Gastrocnemius medialis (tissue), 4 donors: ENCODE measurements at places on chromosomes 1 and 21.

DNA sequence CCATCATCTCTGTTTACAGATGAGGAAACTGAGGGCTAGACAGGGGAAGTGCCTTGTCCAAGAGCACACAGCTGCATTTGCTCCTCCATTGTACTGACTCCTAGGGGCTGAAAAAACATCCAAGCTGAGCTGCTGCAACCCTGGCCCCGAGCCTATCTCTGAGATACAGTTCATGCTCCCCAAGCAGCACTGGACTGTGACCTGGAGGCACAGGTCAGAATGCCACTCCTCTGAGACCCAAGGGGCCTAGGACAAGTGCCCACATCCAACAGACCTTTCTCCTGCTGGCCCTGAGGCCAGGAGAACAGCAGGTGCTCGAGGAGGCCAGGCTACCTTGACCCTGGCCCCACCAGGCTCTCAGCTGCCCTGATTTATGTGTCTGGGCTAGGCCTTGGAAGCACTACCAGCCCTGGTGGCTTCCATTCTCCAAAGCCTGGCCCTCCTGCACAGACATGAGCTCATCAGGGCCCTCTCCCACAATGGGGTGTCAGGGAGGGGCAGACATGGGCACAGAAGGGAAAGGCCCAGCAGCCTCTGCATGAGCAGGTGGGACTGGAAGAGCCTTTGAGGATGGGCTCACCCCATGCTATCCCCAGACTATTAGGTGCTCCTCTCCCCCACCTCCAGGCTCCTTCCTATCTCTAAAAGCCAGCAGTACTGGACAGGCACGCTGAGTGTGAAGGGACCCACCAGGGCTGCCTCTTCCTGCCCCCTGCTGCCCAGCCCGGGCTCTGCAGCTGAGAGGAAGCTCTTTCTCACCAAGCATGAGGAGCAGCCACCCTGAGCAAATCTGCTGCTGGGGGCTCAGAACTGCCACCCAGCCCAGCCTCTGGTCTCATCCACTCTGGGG, 18.8 kb downstream of the ADGRB2 start:
- H3K4me1 ChIP-seq = peaks cover 1% of the 10 kb centered on the region
- H3K36me3 ChIP-seq = no peaks in the 10 kb centered on the region
- H3K27ac ChIP-seq = no peak overlapping the region
- H3K4me3 ChIP-seq = no peak overlapping the region
- DNase-seq = peak; percentile 29
- H3K27me3 ChIP-seq = no peaks in the 10 kb centered on the region

GRCh38 chr1:235632506-235633401, 16.8 kb downstream of the GNG4 start:
- no peaks in the 10 kb centered on the region for H3K27me3 ChIP-seq
- H3K4me3 ChIP-seq = no peak overlapping the region
- no peaks in the 10 kb centered on the region for H3K36me3 ChIP-seq
- DNase-seq = no peak
- H3K4me1 ChIP-seq = no peaks in the 10 kb centered on the region

GRCh38 chr1:86084998-86085397, 71.6 kb downstream of the COL24A1 start:
- no peaks in the 10 kb centered on the region for H3K36me3 ChIP-seq
- H3K4me1 ChIP-seq = no peaks in the 10 kb centered on the region
- H3K27ac ChIP-seq = no peak overlapping the region
- H3K4me3 ChIP-seq = no peak overlapping the region
- no peaks in the 10 kb centered on the region for H3K27me3 ChIP-seq
- DNase-seq = no peak

DNA sequence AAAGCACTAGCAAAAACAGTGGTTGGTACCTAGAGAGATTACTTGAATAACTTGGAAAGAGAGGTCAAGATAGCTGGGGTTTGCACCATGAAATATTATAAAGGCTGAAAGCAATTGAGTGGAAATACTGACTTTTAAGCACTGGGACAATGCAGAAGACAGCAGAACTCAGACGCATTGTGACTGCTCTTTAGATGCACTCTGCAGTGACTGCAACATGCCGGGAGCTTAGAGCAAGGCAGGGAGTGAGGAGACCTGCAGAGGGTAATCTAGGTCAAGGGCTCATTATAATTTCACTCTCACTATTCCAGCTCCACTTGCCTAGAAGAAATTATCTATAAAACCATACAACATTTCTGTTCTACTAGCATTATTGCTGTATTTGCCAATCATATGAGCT, 36.6 kb downstream of the OLFM3 start:
- no peaks in the 10 kb centered on the region for H3K27me3 ChIP-seq
- DNase-seq = no peak
- H3K4me1 ChIP-seq = no peaks in the 10 kb centered on the region
- no peak overlapping the region for H3K4me3 ChIP-seq

DNA sequence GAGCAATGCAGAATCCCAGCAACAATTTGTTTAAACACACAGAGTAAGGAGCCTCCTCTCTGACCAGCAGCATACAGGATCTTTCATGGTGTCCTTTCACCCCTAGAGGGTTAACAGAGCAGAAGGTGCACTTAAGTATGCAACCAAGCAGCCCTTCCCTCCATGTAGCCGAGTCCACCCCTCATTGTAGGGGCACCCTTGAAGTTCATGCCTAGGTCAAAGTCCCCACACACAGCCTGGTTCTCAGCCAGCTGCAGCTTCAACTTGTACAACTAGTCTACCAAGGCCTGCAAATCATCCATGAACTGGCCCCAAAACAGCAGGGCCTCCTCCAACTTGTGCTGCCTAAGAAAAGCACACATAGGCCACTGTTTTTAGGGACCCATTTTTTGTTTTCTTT, 7.0 kb upstream of the BMP8B start:
- H3K27me3 ChIP-seq = no peaks in the 10 kb centered on the region
- no peak for DNase-seq
- no peak overlapping the region for H3K4me3 ChIP-seq
- no peak overlapping the region for H3K27ac ChIP-seq

DNA sequence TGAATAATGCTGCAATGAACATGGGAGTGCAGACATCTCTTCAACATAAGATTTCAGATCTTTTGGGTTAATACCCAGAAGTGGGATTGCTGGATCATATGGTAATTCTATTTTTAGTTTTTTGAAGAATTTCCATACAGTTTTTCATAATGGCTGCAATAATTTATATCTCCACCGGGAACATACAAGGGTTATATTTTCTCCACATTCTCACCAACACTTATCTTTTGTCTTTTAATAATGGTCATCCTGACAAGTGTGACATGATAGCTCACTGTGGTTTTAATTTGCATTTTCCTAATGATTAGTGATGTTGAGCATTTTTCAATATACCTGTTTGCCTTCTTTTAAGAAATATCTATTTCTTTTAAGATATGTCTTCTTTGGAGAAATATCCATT, 44.5 kb upstream of the WARS2 start:
- no peak for DNase-seq
- H3K4me1 ChIP-seq = no peaks in the 10 kb centered on the region
- no peaks in the 10 kb centered on the region for H3K27me3 ChIP-seq
- no peaks in the 10 kb centered on the region for H3K36me3 ChIP-seq

DNA sequence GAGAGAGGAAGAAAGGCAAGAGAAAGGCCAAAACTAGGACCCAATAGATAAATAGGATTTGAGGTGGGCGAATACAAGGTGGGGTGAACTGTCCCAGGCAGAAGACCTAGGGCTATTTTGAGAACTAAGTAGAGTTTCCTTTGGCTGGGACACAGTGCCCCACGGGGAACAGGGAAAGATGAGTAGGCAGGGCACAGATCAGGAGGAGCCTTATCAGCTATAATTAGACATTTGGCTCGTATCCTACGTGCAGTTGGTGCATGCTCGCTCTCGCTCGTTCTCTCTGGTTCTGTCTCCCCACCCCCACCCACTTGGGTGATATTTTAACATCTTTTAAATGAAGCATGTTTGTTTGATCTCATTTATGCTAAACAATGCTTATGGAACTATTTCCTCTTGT, 235.0 kb upstream of the JUN start:
- H3K27me3 ChIP-seq = no peaks in the 10 kb centered on the region
- peaks cover 31% of the 10 kb centered on the region for H3K4me1 ChIP-seq

GRCh38 chr1:178684542-178685000, 40.5 kb upstream of the RALGPS2 start:
- H3K36me3 ChIP-seq = no peaks in the 10 kb centered on the region
- no peak for DNase-seq
- H3K27me3 ChIP-seq = no peaks in the 10 kb centered on the region

DNA sequence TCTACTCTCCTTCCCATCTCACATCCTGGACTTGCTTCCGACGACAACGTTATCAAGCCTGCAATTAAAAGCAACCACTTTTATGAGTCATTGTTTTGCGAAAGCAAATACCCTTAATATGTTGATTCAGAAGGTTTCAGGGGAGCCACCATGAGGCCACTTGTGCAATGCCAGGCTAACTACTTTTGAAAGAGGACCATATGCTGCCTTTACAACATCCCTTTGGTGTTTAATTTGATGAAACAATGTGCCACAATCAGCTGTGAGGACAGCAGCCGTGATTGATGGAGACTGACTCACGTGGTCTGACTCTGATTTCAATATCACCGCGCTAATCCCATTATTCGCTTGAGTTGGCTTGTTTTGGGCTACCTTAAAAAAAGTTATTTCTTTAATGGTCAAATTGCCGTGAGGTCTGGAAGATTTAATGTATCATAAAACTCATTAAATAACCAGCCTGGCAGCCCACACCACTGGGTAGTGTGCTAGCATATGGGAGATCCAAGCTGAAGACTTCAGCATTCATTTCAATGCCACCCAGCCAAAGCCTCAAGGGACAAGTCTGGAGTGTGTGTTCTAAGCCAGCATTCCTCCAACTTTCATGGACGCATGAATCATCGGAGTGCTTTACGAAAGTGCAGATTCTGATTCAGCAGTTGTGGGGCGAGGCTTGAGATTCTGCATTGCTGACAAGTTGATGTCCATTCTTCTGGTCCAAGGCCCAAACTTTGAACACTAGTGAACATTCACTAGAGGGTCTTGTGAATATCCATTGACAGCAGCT, 73.3 kb upstream of the PAXBP1 start:
- no peaks in the 10 kb centered on the region for H3K27me3 ChIP-seq
- H3K36me3 ChIP-seq = no peaks in the 10 kb centered on the region
- no peak overlapping the region for H3K4me3 ChIP-seq
- no peaks in the 10 kb centered on the region for H3K4me1 ChIP-seq
- H3K27ac ChIP-seq = no peak overlapping the region
- DNase-seq = no peak

DNA sequence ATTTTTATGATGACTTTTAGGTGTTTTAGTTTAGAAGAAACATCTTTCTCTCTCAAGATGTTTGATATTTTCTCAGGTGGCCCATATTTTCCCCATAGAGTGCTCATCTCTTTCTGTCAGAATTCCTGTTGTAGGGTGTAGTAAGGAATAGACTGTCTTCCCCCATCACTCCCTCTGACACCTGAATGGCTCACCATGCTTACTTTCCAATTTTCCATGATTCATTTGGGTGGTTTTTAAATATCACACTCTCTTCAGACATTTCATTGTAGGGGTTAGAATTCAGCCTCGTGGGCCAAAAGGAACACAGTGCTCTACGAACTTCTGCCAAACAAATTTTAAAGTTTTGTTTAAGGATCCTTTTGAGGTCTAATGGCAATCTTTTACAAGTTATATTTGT, 24.0 kb downstream of the GIPC2 start:
- H3K4me3 ChIP-seq = no peak overlapping the region
- peaks cover 25% of the 10 kb centered on the region for H3K4me1 ChIP-seq
- H3K27me3 ChIP-seq = no peaks in the 10 kb centered on the region
- H3K27ac ChIP-seq = peak overlapping the region; percentile 82
- DNase-seq = no peak
- no peaks in the 10 kb centered on the region for H3K36me3 ChIP-seq

- peak within 1 kb of the TSS; percentile 48 for H3K27ac ChIP-seq
- H3K4me3 ChIP-seq = peak within 1 kb of the TSS; percentile 34
- H3K4me1 ChIP-seq = no peaks in the 10 kb centered on the region
- no peaks in the 10 kb centered on the region for H3K36me3 ChIP-seq
Measured at GRCh38 chr1:201282931-201283829, at the start of gene PKP1. Gene PKP1 (plus strand): TSS chr1:201283506. CDS start chr1:201283703, 197 bp downstream.

DNA sequence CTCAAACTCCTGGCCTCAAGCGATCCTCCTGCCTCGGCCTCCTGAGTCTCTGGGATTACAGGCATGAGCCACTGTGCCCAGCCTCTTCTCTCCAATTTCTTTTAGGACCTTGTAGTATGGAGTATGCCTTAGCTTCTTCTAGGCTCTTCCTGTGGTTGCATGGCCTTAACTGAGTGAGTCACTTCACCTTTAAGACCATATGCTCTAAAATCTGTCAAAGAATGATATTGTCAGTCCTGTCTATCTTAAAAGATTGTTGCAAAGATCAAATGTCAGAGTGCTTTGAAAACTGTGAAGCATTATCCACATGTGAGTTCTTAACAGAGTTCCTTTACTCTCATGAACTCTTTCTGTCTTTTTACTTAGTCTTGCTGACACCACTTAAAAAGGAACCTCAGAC, 37.2 kb downstream of the ATP2B4 start:
- H3K36me3 ChIP-seq = no peaks in the 10 kb centered on the region
- H3K4me3 ChIP-seq = no peak overlapping the region
- peaks cover 56% of the 10 kb centered on the region for H3K4me1 ChIP-seq
- H3K27me3 ChIP-seq = no peaks in the 10 kb centered on the region

DNA sequence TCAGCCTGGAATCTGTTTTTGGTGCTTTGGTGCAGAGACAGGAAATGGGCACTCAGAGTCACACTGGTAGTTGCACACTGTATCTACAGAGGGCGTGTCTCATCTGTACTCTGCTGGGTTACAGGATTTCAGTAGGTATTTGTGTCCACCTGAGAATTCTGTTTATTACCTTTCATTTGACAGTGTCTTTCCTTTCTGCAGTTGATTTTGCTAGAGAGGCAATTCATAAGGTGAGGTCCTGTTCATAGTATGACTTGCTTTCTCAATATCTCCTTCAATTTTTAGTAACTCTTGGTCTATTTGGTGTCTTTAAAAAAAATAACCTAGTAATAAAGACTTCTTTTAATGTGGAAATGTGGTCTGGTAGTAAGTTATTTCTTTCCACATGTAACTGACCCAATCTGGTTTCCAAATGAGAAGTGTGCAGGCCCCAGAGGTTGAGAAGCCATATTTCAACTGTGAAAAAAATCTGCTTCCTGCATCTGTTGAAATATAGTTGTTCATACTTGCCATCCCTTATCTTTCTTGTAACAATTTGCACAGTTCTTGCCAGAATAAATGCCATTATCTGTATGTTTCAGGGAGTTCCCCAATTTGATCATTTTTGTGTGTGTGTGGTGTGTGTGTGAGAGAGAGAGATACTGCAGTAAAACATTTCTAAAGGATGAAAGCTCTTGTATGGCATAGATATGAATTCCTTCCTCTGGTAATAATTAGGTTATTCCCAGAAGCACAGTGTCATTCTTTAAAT, 78.4 kb upstream of the DNAJC6 start:
- H3K4me3 ChIP-seq = no peak overlapping the region
- DNase-seq = no peak
- no peaks in the 10 kb centered on the region for H3K4me1 ChIP-seq
- no peak overlapping the region for H3K27ac ChIP-seq

- no peak overlapping the region for H3K4me3 ChIP-seq
- DNase-seq = no peak
- no peaks in the 10 kb centered on the region for H3K36me3 ChIP-seq
- H3K27ac ChIP-seq = no peak overlapping the region
- no peaks in the 10 kb centered on the region for H3K4me1 ChIP-seq
Measured at GRCh38 chr1:61851849-61852669, 109.8 kb downstream of the PATJ start.
